Left ventricle myocardium inferior (tissue), 1 donor: ENCODE measurements at places on chromosomes 13 and 19. TPM values are rescaled to one million over a fixed set of nuclear protein-coding genes. Genes with fewer than 3 reads are reported as not detected.

GRCh38 chr13:37369616-37370015 lies 229.0 kb downstream of the POSTN start:
- DNase-seq = no peak

DNA sequence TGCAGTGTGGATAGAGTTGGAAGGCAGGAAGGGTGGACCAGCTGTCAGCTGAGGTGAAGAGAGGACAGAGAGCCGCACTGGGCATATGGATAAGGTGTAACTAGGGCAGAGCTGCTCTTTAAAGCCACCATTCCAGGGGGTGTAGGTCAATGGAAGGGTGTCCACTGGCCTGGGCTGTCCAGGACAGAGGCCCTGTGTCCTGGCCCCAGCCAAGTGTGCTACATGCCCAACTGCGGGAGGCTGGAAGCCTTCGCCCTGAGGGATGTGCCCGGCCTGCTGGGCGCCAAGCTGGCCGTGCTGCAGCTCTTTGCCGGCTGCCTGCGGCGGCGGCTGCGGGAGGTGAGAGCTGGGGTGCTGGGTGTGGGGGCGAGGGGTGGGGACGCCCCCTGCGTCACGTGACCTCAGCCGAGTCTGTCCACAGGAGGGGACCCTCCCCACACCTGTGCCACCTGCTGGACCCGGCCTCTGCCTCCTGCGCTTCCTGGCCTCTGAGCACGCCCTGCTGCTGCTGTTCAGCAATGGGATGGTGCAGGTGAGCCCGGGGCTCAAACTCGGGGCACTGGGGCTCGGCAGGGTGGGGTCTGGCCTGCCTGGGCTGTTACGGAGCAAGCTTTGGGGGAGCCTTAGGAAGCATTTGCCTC lies 9.8 kb downstream of the PLK5 start:
- no peak for DNase-seq

DNA sequence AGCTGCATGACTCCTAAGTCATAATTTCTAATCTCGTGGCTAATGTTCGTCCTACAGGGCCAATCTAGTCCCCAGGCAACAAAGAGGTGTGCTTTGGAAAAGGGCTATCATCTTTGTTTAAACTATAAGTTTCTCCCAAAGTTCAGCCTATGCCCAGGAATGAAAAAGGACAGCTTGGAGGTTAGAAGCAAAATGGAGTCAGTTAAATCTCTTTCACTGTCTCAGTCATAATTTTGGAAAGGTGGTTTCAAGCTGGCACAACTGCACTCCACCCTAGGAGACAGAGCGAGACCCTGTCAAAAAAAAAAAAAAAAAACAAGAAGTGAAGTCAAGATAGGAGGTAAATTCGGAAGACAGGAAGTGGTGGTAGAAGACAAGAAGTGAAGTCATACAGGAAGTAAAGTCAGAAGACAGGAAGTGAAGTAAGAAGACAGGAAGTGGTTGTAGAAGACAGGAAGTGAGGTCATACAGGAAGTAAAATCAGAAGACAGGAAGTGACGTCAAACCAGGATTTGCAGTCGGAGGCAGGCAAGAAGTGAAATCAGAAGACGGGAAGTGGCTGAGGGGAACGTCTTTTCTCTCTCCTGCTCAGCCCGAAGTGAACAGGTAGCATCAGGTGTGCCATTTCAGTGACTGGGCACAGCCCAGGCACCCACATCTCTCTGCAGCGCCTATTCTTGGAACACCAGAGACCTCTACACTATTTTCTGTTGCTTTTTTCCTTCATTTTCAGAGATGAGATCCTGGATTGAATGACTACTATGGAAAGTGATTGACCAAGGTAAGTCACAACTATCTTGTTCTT lies 32.2 kb downstream of the GP6 start:
- no peak for DNase-seq

DNA sequence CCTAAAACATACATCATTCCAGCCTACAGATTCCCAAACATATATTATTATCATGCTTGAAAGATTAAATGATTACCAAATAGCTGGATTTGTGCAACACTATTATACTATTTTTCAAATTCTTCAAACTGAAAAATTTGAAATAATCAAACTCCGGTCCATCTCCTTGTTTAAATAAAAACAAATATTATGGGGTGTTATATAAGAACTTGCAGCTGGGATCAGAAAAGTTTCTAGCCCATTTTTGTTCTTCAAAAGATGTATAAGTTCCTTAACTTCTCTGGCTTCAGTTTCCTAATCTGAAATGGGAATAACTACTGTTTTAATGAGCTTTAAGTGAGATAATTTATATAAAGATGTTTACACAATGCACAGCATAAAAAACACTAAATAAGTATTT lies 422.9 kb downstream of the PCDH9 start:
- no peak for DNase-seq

DNA sequence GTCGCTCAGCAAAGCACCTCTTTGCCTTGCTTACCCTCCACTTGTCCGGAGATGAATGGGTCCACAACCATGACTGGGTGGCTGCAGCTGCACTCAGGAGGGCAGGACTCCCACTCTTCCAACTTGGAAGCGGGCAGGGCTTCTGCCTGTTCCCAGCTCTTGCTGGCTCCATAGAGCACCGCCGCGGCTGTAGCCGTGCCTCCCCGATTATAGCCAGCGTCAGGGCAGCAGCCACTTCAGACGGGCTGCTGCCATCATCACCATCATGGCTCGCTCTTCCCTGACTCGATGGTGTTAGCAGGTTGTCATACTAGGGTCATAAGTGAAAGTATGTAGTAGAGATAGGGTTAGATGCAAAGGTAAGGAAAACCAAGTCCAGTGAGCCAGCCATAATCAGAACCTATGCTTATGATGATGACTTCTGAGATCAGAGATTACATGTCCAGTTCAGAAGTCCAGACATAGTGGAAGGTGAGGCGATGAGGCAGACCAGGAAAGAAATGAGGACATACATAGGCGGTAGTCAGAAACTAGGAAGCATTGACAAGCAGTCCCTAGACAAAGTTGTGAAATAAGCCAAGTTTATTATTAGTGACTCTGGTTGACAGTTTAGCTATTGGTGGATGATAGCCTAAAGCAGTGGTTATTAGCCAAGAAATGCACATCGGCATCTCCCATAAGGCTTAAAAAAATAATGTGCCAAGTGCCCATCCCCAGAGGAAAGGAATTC lies 4.4 kb upstream of the INTS6 start:
- no peak for DNase-seq

DNA sequence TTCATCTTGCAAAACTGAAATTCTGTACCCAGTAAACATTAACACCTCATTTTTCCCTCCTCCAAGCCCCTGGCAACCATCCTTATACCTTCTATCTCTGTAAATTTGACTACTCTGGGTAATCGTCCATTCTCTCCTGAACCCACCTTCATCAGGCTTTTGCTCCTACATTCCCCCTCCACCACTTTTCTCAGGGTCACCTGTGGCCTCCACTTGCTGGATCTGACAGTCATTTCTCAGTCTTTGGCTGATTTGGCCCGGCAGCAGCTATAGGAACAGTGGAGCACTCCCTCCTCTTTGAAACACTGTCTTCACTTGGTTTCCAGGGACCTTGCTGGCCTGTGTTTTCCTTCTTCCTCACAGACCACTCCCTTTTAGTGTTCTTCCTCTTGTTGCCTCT lies 83.5 kb downstream of the LRCH1 start:
- DNase-seq = no peak

GRCh38 chr13:48263196-48263595 lies 30.2 kb downstream of the ITM2B start:
- no peak for DNase-seq

- no peak for DNase-seq
Observed at GRCh38 chr13:95298169-95298965, 2.9 kb downstream of the ABCC4 start.

GRCh38 chr19:1041835-1042685 lies 2.2 kb downstream of the ABCA7 start:
- DNase-seq = no peak

CLDN10 gene
- total RNA-seq = not detected

DNA sequence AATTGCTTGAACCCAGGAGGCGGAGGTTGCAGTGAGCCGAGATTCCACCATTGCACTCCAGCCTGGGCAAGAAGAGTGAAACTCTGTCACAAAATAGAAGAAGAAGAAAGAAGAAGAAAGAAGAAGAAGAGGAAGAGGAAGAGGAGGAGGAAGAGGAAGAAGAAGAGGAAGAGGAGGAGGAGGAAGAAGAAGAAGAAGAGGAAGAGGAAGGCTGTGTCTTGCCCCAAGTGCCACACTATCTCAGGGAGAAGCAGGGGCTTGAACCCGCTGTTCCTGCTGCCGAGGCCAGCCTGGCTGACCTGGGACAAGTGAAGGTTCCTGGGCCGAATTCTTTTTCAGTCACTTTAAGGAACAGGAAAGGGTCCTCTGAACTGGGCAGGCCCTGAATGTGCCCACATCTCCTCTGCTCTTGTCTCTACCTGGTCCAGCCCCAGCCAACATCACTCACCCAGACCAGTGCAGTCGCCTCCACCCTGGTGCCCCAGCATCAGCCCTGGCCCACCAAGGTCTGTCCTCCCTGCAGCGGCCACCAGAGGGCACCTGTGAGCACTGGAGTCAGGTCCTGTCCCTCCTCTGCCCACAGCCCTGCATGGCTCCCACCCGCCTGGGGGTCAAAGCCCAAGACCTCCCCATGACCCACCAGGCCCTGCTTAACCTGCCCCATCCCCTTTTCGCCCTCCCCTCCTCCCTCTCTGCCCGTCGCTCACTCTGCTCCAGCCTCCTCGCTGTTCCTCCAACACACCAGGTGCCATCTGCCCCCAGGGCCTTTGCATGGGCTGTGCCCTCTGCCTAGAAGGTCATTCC lies 20.0 kb downstream of the TICAM1 start:
- DNase-seq = peak; percentile 85

GRCh38 chr13:44307844-44308243 lies 65.8 kb upstream of the SERP2 start:
- no peak for DNase-seq

DNA sequence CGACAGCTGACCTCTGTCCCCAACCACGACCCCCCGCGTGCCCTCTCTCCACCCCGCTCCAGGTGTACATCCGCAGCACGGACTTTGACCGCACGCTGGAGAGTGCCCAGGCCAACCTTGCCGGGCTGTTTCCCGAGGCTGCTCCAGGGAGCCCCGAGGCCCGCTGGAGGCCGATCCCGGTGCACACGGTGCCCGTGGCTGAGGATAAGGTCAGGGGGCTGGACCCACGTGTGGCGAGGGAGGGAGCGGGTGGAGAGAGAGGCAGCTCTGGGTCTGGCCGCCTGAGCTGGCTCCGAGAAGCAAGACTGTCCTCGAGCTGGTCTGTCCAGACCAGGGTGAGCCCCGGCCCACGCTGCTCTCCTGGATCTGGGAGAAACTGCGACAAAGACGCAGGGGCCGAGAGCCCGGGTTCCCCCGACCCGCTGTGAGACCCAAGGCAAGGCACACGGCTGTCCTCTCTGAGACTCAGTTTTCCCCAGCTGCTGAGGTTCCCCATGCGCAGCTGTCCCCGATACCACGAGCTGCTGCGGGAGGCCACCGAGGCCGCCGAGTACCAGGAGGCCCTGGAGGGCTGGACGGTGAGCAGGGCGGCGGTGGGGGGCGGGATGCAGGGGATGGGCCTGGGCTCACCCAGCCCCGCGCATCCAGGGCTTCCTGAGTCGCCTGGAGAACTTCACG lies 1.5 kb downstream of the ACP4 start:
- no peak for DNase-seq

DNA sequence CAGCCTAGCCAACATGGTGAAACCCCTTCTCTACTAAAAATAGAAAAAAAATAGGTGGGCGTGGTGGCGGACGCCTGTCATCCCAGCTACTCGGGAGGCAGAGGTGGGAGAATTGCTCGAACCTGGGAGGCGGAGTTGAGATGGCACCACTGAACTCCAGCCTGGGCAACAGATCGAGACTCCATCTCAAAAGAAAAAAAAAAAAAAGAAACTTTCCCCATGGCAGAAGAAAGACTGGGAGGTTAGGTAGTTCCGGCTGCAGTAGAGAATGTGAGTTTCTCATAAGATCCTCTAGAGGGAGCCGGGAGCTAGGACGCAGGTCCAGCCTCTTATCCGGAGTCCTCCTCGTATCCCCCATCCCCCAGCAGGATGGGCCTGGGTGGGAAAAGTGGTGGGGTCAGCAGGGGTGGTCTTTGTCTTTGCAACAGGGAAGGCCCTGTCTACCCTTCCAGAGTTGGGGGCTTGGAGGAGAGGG lies 13.2 kb upstream of the CREB3L3 start:
- DNase-seq = no peak

- DNase-seq = no peak
Observed at GRCh38 chr19:51207747-51208146, 17.1 kb upstream of the CD33 start.

ZSCAN4 gene
- total RNA-seq = not detected

DNA sequence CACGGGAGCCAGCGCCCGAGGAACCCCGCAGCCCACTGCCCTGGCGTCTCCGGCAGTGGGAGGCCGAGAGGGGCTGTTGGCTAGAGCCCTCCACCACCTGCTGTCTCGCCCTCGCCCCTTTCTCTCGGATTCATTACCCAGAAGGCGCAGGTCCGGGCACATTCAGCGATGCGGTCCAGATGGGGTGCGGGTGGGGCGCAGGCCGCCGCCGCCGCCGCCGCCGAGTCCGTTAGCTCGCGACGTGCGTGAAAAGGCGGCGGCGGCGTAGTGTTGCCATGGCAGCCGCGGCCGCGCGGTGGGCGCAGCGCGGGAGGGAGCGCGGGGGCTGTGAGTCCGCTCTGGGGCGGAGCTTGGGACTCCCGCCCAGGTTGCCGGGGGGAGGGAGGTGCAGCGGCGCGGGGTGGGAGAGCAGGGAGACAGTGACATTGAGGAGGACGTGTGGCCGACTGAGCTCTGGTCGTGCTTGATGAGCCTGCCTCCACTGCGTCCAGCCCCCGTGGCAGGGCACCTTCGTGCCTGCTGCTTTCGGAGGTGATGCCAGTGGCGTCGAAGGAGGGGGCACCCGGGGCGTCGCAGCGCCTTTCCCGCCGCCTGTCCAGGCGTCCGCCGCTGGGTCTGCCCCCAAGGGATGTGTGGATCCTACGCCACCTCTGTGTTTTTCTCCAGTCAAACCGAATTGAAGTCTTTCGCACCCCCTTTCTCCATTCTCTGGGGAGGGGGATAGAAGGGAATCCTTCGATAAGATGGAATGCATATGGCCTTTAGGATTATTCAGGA lies at the start of gene KATNAL1:
Gene KATNAL1 (minus strand): TSS at position 358 of the 777 bp plus-strand sequence. CDS start 23,774 bp downstream, outside the sequence.
- peak; percentile 85 for DNase-seq

GRCh38 chr19:19579533-19580361 lies 38.7 kb downstream of the PBX4 start:
- DNase-seq = no peak

DNA sequence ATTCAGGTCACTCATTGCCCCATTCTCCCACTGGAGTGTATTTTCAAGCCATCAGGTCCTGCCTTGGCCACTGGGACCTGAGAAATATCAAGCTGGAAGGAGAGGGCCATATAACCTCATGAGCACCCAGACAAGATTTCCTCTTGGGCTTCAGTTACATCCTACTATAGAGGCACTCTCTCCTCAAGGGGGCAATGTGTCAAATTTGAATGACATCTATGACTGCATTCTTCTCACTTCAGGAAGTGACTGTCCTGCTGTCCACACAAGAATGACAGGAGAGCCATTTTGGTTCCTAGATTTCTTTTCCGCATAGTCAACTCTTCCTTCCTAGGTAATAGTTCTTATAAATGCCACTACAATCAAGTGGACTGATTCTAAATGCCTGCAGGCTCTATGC lies 416.2 kb downstream of the DIAPH3 start:
- DNase-seq = no peak
